Stimulated activated CD4-positive, alpha-beta T cell treated with anti-CD3 and anti-CD28 coated beads, Interleukin-4, amount 100 ng/mL, for 24 hours (primary cell): ENCODE measurements at places on chromosomes 5 and 9.

GRCh38 chr5:114418176-114419066, 56.6 kb downstream of the KCNN2 start:
- no peak for DNase-seq

- DNase-seq: no peak
These were observed 571.2 kb upstream of the ZNF462 start for GRCh38 chr9:106291786-106292185.

DNA sequence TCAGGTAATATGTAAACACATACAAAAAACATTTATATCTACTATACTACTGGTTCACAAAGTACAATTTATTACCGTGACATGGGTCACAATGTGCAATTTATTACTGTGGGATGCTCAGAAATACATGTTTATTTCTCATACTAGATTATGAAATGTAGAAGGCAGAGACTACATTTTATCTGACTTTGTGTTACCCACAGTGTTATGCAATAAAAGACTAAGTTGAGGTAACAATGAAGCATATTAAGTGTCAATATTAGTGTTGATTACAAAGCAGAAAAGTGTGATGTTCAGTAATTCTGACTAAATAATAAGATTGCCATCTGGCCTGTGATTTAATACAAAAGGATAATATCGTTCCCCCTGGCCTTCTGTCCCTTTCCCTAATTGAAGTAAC, 42.4 kb downstream of the CPLANE1 start:
- no peak for DNase-seq

DNA sequence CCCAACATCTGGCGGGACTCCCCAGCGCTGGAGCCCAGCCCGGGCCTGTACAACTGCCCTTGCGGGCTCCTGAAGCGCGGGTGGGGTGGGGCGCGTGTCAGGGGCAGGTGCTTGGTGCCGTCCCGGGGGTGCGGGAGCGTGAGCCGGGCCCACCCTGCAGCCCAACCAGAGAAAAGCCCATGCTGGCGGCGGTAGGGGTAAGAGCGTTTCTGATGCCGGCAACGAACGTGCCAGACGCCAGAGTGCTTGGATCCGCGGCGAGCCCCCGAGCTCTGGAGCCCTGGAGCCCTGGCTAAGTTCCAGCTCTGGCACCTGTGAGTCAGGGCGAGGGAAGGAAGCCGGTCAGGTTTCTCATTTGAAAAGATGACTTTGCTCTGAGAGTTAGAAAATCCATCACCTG, 58.0 kb downstream of the ZNF510 start:
- no peak for DNase-seq

- DNase-seq: no peak
These were observed 640.4 kb upstream of the CDH10 start for GRCh38 chr5:25285136-25285535.

GRCh38 chr5:79795764-79796398, 106.2 kb downstream of the CMYA5 start:
- no peak for DNase-seq

GRCh38 chr5:151719228-151720000, 32.7 kb upstream of the SPARC start:
- peak; percentile 10 for DNase-seq

DNA sequence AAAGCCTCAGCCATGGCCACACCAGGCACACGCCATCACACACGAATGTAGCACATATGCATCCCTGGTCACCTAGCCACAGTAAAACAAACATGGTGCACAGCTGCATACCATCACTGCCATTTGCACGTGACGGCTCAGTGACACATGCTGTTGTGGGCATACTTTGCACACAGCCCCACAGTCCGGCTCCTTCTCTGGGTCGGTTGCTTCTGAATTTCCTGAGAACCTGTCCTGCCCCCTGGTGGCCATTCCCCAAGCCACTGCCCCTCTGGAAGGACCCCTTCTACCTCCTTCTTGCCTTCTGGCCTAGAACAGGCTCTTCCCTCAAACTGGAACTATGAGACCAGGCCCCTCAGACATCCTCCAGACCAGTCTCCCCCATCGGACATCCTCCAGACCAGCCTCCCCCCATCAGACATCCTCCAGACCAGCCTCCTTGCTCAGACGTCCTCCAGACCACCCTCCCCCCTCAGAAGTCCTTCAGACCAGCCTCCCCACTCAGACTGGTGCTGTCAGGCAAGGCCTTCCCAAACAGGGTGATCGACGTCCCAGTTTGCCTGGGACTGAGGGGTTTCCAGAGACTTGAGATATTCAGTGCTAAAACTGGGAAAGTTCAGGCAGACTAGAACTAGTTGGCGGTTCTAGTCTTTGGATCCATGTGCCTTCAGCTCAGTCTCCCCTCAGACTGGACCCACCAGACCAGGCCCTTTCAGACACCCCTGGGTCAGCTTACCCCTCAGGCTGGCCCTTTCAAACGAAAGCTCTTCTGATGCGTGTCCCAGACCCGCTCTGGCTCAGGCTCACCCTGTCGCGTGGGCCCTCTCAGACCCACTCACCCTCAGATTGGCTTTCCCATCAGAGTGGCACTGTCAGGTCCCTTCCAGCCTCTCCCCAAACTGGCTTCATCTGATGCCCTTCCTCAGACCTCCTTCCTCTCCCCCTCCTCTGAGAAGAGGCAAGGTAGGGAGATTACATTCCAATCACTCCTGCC, 24.3 kb upstream of the ENHO start:
- DNase-seq: peak; percentile 62

DNA sequence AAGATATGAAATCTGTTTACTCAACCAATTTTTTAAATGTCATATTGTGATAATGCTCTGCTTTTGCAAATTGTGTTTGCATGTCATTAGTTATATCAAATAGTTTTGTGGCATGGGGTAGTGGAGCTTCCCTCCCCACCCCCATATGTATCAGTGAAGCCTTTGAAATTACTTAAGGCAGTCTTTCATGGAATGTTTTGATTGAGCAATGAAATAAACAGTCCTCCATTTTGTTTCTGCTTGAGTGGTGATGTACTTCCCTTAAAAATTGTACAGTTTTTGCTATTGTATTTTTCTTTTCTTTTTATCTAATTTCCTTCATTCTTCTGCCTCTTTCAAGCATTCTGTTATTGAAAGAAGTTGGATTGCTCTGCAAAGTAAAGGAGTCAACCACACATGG, 3.5 kb downstream of the SOWAHA start:
- DNase-seq: no peak

DNA sequence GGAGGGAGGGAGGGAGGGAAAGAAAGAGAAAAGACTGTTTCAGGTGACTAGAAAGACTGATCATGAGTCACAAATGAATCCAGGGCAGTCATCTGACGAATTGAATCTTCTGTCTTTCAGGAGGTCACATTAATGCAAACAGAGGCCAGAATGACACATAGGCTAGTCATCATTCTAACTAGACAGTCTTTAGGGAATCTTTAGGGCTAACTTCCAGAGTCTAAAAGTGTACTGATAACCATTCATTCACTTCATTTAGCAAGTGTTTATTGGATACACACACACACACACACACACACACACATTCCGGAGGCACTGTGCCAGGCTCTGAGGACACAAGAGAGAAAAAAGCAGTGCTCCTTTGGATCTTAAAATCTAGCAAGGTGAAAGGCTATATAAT, 156.7 kb downstream of the EBF1 start:
- no peak for DNase-seq
